ENCODE measurements at places on chromosomes 11 and 22.

DNA sequence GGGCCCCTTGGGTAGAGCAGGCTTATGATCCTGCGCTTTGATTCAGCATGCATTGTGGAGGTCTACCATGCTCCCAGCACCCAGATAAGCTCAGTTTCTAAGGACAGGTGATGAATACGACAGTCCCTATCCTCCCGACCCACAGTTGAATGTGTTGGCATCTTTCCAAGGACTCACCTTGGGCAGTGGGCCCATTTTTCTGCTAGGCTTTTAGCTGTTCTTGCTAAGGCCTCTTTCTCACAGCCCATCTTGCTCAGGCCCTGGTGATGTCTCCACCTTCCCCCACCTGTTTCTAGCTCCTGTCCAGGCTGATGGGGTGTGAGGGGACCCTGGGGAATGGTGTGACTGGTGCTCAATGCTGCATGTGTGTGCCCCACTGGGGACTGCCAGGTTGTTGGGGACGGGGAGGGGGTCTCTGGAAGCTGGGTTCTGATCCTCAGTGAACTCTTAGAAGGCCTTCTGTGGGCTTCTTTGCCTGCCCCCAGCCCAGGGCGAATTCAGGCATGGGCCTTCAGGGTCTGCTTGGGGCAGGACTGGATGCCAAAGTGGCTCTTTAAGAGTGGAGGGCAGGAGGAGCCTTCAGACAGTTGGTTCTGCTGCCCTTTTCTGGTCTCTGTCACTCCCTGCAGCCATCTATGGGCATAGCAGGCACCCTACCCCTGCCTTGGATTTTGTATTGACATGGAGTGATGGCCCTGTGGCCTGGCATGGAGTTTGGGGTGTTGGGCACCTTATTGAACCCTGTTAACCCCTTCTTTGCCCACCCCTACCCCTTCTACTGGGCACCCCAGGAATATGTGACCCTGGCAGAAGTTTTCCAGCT lies 33.1 kb downstream of the PHLDB1 start:
- DNase-seq = no peak

- DNase-seq = no peak
These were observed 39.7 kb downstream of the RTL6 start for GRCh38 chr22:44458044-44459020.

GRCh38 chr11:130476200-130476921 lies 27.9 kb downstream of the ADAMTS15 start:
- no peak for DNase-seq

- DNase-seq = no peak
These were observed 9.1 kb downstream of the MICAL2 start for GRCh38 chr11:12119502-12119901.

DNA sequence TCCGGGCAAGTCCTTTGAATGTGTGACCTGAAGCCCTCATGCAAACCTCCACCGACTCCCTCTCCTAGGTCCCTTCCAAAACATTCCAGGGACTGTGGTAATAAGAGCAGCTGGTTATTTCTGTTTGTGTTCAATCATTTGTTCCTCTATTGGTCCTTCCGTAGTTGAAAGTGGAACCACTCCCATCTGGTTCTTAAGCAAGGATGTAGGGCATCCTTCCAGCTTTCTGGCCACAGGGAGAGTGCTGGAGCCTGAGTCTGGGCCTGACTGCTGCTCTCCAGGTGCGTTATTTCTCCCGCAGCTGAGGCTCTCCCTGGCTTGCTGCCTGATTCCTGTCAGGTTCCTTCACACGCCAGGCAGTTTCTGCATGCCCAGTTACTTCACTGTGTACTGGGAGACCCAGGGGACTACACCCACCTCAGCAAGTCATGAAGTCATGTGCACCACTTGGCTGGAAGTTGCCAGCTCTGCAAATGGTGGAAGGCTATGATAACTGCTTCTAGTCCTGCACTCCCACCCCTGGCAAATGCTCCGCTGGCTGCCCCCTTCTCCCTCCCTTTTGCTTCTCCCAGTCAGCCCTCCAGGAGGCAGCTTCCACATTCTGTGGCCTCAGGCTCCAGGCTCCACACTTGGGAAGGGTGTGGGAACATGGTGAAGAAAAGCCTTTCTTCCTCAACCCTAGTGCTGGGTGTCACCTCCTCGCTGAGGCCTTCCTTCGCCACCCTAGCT lies 4.0 kb upstream of the ALX4 start:
- no peak for DNase-seq

DNA sequence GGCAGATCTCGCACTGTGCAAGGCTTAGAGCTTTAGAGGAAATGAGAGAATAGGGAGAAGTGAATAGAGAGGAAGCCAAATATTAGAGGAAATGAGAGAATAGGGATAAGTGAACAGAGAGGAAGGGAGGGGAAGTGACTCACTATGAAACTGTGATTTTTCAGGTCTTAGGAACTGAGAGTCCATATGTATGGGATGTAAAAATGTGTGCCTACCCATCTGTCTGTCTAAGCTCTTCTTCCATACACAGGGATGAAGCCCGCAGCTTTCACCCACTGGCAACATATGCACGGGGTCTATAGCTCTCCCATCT lies 6.4 kb upstream of the CCDC86 start:
- no peak for DNase-seq

- DNase-seq = no peak
These were observed 69.2 kb upstream of the OR9G4 start for GRCh38 chr11:56817661-56818060.

- DNase-seq = no peak
These were observed 44.0 kb upstream of the KLHL35 start for GRCh38 chr11:75476739-75477613.

DNA sequence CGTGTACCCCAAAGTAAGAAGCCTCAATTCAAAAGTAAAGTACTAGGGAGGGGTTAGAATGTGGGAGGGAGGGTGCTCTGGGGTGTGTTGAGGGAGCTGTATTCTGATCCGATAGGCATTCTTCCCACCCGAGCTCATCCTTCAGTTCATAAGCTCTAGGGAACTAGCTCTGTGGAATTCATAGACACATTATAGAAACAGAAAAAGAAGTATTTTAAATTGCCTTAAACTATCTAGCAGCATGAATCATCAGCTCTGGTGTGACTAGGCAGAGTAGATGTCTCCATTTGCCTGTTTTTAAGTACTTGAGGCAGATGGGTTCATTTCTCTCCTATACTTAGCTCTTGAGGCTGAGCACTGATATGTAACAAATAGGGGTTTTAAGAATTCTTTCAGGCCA lies 7.3 kb upstream of the SGSM3 start:
- no peak for DNase-seq

DNA sequence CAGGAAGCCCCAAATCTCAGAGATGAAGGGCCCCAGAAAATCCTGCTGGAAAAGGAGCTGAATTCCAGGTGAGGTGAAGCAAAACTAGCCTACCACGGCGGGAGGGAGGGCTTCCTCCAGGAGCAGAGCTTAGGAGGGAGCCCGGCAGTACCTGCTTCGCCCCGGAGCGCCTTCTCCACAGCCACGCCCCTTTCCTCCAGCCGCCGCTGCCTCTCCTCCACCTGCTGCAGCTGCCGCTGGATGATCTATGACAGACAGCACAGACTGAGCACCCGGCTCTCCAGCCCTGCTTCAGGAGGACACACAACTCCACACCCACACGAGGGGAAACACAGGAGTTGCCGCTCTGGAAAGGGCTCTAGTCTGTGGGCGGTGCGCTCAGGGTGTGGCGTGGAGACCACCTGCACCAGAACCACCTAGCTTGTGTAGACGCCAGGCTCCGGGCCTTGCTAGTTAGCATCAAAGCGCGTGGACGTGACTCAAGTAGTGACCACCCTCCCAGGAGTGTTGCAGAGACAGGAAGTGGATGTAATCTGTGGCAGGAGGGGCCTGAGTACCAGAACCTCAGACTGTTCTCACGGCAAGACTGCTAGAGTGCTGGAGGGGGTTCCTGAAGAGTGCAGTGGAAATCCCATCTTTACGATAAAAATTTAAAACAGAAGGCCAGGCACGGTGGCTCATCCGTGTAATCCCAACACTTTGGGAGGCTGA lies 34.6 kb upstream of the BID start:
- no peak for DNase-seq

GRCh38 chr22:36982136-36982535 lies 37.1 kb downstream of the TST start:
- DNase-seq = peak; percentile 23

- no peak for DNase-seq
These were observed 7.5 kb upstream of the CSTF3 start for GRCh38 chr11:33168709-33169200.

DNA sequence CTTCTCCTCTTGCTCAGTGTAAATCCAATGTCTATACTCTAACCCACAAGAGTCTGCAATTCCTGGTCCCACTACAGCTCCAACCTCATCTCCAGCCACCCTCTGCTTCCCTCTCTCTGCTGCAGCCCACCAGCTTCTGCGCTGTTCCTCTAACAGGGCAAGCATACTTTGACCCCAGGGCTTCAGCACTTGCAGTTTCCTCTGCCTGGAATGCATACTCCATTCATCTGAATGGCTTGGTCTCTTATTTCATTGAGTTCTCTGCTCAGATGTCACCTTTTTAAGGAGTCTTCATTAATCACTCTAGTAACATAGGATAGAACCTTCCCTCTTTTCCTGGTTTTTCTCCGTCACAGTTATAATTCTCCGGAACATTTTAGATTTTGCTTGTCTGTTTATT lies 141.6 kb downstream of the BUD13 start:
- no peak for DNase-seq

GRCh38 chr11:103928802-103929161 lies 107.7 kb upstream of the DDI1 start:
- DNase-seq = no peak

DNA sequence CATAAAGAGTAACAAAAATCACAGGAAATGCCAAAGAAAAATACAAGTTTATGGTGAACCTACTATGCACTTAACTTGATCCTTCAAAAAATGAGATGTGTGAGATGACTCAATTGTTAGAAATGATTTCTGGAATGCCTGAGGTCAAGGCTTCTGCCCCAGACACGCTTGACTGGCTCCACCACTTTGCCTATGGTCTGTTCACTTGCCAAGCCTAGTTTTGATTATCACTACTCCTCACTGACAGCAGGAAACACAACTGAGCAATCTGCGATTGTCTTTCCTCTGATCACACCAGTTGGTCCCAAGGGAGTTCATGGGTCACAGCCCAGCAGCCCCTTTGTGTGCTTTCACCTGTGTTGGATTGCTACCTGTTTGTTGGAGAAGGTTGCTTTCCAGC lies 20.6 kb upstream of the PRDM10 start:
- no peak for DNase-seq
